ENCODE measurements at places on chromosomes 2 and 18. TPM values are rescaled to one million over a fixed set of nuclear protein-coding genes. Genes with fewer than 3 reads are reported as not detected.

GRCh38 chr2:100070078-100070477 is 72.3 kb downstream of the AFF3 start:
- no peaks in the 10 kb centered on the region for H3K36me3 ChIP-seq
- peaks cover 13% of the 10 kb centered on the region for H3K27me3 ChIP-seq
- peaks cover 10% of the 10 kb centered on the region for H3K4me1 ChIP-seq
- H3K4me3 ChIP-seq: no peak overlapping the region

GRCh38 chr2:204510709-204511420 is 34.4 kb upstream of the PARD3B start:
- no peaks in the 10 kb centered on the region for H3K36me3 ChIP-seq

- peaks cover 2% of the 10 kb centered on the region for H3K27me3 ChIP-seq
- no peak overlapping the region for H3K27ac ChIP-seq
- no peak for DNase-seq
- no peaks in the 10 kb centered on the region for H3K4me1 ChIP-seq
- H3K36me3 ChIP-seq: no peaks in the 10 kb centered on the region
Measured at GRCh38 chr2:128535953-128536352, 217.3 kb upstream of the HS6ST1 start.

- H3K4me1 ChIP-seq: peaks cover 7% of the 10 kb centered on the region
- peaks cover 1% of the 10 kb centered on the region for H3K36me3 ChIP-seq
- no peak for DNase-seq
- no peaks in the 10 kb centered on the region for H3K27me3 ChIP-seq
- no peak overlapping the region for H3K27ac ChIP-seq
Measured at GRCh38 chr2:238422285-238422684, 4.4 kb upstream of the ASB1 start.

DNA sequence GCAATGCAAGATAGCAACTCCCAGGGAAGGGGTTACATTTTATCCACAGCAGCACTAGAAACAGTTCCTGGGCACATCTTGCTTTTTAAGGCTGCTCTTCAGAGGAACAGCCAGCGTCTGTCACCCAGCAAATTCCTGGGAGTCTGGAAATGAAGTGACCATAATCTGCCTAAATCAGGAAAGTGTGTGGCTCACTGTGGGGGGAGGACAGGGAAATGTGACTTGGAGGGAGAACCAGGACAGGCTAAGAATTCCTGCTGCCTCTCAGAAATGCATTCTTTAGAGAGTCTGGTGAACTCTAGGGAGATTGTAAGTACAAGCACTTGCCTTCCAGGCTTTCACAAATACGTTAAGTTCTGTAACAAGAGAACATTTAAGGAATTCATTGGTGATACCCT is 364.3 kb upstream of the SPHKAP start:
- no peaks in the 10 kb centered on the region for H3K27me3 ChIP-seq
- H3K4me1 ChIP-seq: no peaks in the 10 kb centered on the region
- DNase-seq: no peak

DNA sequence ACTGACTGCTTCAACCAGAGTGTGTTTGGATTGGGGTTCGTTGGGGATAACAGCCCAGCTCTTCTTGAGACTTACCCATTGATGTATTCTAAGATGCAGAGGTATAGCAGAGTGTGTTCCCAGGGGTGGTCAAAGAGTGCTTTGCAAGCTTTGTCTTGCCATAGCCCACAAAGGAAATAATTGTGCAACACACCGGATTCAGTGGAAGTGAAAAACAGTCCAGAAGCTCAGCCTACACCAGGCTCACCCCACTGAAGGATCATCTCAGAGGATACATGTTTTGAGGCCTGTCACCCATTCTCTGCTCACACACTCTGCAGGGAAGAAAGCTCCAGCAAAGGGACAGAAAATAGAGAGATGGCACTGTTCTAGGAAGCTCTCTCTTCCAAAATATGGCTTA is 9.6 kb downstream of the CACNB4 start:
- no peaks in the 10 kb centered on the region for H3K27me3 ChIP-seq
- no peak overlapping the region for H3K4me3 ChIP-seq
- no peaks in the 10 kb centered on the region for H3K36me3 ChIP-seq
- DNase-seq: no peak

DNA sequence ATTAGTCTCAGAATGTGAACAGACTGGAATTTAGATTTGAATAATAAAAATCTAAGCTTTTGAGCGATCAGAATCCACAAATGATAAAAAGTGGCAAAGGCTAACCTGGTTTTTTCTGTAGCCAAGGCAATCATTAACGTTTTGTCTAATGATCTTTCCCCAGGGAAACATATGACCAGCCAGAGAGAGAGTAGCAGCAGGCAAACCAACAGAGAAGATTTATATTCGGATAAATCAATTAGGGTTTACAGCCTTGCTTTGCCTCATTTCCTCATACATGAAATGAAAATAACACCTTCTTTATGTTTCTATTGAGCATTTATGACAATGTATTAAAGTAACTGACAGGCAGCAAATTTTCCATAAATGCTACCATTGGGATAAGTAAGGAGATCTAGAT is 14.5 kb downstream of the TIA1 start:
- H3K4me1 ChIP-seq: no peaks in the 10 kb centered on the region
- no peak overlapping the region for H3K27ac ChIP-seq
- no peak for DNase-seq
- H3K36me3 ChIP-seq: peaks cover 18% of the 10 kb centered on the region
- no peaks in the 10 kb centered on the region for H3K27me3 ChIP-seq

GRCh38 chr2:164134336-164134735 is 398.5 kb upstream of the FIGN start:
- no peaks in the 10 kb centered on the region for H3K27me3 ChIP-seq
- DNase-seq: no peak
- H3K27ac ChIP-seq: no peak overlapping the region

DNA sequence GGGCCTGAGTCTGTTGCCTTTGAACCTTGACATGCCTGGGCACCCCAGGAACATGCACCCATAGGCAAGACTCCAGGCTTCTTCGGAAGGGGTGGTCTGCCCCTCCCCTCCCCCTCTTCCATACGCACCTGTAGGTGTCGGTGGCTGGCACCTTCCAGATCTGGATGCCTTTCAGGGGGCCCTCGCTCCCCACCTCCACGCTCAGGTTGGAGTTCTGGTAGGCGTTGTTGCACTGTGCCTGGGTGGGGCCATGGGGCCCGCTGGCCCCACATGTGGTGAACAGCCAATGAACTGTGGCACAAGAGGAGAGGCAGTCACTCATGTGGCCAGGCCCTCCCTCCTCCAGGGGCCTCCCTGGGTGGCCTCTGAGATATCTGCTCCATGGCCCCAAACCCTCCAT is 135.8 kb downstream of the CLIP4 start:
- no peak overlapping the region for H3K4me3 ChIP-seq
- no peaks in the 10 kb centered on the region for H3K36me3 ChIP-seq
- no peak overlapping the region for H3K27ac ChIP-seq
- no peaks in the 10 kb centered on the region for H3K4me1 ChIP-seq
- H3K27me3 ChIP-seq: peaks cover 3% of the 10 kb centered on the region

- H3K36me3 ChIP-seq: no peaks in the 10 kb centered on the region
- no peak overlapping the region for H3K27ac ChIP-seq
- H3K4me1 ChIP-seq: peaks cover 16% of the 10 kb centered on the region
- no peak overlapping the region for H3K4me3 ChIP-seq
Measured at GRCh38 chr2:37549598-37549997, 121.8 kb downstream of the CDC42EP3 start.

GRCh38 chr18:8658858-8659485 is 46.4 kb upstream of the MTCL1 start:
- DNase-seq: no peak
- no peaks in the 10 kb centered on the region for H3K36me3 ChIP-seq
- H3K4me3 ChIP-seq: no peak overlapping the region
- H3K4me1 ChIP-seq: no peaks in the 10 kb centered on the region
- H3K27me3 ChIP-seq: peaks cover 10% of the 10 kb centered on the region
- no peak overlapping the region for H3K27ac ChIP-seq

The FBXO15 gene
- total RNA-seq: 0.75 TPM

The MC4R gene
- total RNA-seq: not detected

The ASXL3 gene
- total RNA-seq: not detected

The LCT gene
- total RNA-seq: 0.02 TPM

The ERBB4 gene
- total RNA-seq: not detected

The GMCL1 gene
- total RNA-seq: 20.6 TPM

The NOSTRIN gene
- not detected for total RNA-seq

The FIGN gene
- not detected for total RNA-seq
